ENCODE measurements at places on chromosomes 6 and 20. TPM values are rescaled to one million over a fixed set of nuclear protein-coding genes. Genes with fewer than 3 reads are reported as not detected.

DNA sequence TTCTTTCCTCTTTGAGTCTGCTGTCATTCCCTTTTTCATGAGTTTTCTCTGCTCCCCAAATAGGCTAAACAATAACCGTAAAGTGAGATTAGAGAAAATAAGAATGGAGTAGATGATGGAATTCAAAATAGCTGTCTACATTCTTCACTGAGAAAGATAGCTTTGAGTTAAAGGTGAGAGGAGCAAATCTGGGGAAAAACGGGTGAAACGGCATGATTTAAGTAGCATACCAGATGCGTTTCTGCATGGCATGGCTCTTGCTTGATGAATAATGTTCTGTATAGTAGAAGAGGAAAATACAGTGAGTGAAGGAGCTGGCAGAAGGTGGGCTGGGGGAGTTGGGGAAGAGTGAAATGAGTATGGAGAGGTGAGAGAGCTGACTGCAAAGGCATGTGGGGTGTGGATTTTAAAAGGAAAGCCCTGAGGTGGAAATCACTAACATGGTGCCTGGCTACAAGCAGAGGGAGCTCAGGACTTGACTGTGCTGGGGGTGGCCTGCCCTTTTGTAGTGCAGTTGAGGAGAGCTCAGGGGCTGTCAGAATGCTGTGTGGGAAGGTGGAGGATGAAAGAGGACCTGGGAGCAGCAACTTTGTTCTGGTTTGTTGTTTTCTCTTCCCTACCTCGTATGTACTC lies 8.8 kb downstream of the BICRAL start:
- no peak for DNase-seq

- no peak for DNase-seq
Measured at GRCh38 chr6:112362027-112362795, 15.1 kb downstream of the RFPL4B start.

DNA sequence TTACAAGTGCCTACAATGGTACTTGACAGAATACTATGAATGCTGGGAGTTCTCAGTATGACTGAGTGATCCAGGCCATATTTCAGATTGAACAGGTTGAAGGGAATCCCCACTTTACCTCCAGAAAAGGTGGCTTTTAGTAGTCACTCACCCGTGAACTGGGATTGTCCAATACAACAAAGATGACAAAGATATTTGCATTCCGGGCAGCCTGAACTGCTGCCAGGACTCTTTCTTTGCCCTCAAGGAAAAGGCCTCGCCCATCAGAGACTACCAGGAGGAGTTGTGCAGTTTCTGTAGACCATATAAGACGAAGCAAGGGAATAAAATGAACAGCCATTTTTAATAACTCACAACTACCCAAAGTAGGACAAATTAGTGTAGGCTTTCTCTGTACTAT lies 6.3 kb upstream of the LYRM2 start:
- DNase-seq = no peak

- no peak for DNase-seq
Measured at GRCh38 chr6:168377484-168377855, 57.9 kb upstream of the DACT2 start.

Gene HFE
- 0.65 TPM for polyA plus RNA-seq

GRCh38 chr6:127204281-127204680 lies 62.4 kb upstream of the RNF146 start:
- DNase-seq = no peak

DNA sequence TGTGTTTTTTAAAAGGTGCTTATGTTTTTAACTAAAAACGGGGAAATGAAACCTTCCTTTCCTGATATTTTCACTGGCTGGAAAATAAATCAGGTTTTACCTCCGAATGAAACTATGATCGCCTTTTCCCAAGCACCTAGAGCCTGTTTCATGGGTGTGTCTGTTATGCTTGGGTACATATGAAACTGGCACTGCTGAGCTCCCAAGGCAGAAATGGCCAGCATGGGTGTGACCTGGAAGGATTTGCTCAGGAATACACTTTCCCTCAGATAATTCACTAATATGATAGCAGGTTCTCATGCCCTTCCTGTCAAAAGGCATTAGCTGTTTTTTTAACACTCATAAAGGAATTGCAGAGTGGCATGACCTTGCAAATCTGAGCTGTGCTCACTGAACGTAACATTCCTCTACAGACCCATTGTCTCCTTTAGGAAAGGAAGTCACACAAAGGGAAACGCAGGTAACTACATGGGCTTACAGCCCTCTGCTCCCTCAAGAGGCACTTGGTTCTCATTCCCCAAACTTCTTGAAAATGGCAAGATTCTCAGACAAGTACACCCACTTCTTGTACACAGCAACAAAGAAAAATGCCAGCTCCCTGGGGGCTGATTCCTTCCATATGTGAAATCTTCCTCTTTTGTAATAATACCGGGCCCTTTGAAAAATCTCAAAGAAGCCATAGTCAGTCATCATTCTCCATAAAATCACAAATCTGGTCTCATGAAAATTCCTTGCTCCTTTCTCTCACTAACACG lies 72.7 kb downstream of the METTL24 start:
- DNase-seq = no peak

DNA sequence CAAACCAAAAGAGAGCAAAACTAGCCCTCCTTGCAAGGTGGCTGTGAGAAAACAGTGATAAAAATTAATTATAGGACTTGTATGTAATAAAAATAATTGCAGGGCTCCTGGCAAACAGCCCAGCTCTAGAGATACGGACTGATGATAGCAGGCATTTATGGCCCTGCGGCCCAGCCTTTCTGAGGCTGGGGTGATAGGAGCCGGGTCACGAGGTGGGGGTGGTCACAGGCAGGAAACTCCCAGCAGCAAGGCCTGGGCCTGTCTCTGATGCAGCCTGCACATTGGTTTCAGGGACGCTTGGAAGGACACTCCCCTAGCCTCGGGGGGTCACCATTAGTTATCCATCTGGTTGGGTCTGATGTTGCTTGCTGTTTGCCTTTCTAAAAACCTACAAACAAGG lies 18.7 kb upstream of the TTPAL start:
- DNase-seq = no peak

DNA sequence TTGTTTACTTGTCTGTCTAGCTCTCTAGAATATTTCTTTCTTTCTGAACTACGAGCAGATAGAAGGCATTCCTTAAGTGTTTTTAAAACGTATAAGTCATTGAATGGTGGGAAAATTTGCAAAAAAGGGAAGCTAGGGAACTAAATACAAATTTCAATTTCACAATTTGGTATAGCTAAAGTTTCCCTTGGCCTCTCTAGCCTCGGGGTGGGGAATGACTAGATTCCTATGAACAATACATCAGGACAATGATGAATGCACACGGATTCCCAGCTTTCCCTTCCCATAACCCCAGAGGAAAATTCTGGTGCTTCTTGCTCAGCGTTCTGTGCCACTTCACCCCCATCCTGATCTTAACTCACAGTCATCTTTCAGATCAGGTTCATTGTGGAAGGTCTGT lies 113.3 kb upstream of the ASF1A start:
- no peak for DNase-seq

All from naive thymus-derived CD4-positive, alpha-beta T cell (primary cell).